ENCODE measurements at places on chromosomes 2 and 18.

DNA sequence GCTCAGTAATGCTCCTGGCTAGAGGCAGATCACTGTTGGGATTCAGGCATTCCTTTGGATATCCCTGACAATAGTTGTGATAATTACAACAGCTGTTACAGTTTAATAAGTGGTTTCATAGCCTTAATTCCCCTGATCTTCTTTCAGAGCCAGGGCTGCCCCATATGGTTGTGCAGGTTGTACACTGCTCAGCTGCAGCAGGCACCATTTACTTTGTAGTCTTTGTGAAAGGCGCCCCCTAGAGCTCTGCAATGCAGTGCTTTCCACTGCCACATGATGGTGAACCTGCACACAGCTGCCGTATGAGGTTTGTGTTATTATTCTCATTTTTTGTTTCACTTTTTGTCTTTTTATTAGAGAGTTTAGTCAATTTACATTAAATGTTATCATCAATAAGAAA lies 239.1 kb downstream of the KCNS3 start:
- DNase-seq = no peak

DNA sequence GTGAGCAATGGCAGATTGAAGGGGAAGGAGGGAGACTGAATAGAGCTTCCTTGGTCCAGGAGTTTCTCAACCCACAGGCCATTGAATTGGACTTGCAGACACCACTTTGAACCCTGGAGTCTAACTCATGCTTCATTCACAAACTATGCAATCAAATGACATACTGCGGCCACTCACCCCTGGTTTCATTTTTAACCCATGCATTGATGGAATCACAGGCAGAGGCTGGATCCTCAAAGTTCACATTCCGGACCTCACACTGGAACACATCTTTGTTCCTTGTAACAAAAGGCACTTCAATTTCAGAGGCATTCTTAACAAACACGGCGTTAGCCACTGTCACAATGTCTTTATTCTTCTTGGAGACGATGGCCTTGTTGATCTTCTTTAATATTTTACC lies 40.7 kb downstream of the MRPL44 start:
- DNase-seq = no peak

DNA sequence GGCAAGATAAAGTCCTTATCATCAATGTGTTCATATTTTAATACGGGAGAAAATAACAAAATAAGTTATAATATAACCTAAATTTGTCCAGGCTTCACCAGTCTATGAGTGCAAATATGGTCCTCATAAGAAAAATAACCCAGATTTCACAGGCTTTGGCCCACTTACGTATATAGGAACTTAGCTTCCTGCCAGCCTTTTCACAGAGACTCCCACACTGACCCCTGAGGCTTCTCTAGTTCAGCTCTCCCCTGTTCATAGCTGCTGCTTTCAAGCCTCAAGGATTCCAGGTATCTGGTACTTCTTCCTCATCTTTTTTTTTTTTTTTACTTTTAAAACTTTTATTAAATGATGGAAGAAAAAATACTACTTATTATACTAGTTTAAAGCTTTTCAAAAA lies 74.9 kb upstream of the PELI1 start:
- DNase-seq = no peak

DNA sequence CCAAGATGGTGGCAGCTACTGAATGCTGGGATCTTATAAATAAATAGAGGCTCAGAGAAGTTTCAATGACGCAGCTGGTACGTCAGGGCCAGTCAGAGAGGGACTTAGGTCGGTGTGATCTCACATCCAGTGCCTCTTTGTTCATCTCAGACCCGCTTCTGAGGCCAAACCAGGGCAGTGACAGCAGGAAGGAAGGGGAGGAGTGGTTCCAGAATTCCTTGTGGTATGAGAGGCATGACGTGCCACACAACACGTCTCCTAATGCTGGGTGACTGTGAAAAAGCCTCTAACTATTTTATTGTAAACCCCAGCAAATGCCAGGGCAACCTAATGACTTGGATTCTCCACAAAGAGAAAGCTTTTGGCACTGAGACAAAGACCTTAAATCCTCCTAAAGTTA lies 423.3 kb downstream of the LPIN1 start:
- peak; percentile 20 for DNase-seq

DNA sequence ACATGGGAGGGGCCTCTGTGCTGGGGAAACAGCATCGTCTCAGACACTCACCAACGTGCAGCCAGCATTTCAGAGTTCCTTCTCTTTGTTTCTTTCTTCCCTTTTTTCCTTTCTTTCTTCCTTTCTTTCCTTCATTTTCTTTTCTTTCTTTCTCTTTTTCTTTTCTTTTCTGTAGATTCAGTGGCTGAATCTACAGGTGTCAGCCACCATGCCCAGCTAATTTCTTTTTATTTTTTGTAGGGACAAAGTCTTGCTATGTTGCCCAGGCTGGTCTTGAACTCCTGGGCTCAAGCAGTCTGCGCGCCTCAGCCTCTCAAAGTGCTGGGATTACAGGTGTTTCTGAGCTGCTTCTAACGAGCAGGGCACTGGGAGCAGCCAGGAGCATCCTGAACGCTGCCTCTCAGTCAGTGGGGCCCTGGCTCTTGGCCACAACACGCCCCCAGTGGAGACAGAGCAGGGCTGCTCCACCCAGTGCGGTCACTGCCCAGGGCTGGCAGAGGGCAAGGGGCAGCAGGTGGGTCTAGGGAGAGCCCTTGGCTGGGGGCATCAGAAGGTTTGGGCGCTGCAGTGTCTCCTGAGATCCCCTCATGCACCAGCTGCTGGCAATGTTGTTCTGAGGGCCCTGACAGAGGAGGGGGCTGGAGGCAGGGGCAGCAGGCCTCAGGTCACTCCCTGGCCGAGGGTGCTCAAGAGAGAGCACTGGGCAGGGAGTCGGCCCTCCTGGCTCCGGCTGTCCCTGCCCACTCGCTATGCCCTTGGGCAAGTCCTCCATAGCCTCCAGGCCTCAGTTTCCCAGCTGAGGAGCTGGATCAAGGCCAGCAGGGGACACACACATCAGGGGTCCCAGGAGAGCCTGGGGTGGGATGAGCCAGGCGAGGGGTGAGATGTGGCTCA lies 4.7 kb upstream of the KLHL30 start:
- no peak for DNase-seq

DNA sequence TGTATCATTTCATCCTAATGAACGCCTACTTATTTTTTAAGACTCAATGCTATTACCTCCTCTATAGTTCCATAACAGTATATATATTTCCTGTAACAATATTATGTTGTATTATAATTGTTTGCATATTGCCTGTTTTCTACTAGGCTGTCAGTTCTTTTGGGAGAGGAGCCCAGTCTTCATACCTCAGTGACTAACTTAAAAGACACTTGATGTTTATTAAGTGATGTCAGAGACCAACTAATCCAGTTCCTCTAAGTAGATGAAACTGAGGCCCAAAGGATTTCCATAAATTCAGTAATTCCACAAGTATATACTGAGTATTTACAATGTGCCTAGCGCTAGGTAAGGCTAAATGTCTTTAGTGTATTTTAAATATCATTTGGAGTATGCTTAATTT lies 48.9 kb upstream of the AAK1 start:
- no peak for DNase-seq

DNA sequence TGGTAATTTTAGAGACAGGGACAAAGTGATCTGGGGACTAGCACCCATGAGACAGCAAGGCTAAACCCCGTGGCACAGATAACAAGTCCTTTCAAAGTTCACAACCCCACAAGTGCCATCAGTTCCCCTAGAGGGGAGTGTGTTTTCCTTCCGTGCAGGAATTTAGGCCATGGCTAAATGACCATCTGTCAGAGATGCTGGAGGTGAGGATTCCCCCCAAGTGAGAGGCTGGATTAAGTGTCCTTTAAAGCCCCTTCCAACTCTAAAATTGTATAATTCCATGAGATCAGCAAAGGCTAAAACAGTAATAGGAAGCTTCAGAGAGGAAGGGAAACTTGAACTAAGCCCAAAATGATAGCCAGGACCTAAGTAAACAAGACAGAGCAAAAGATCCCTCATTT lies 8.7 kb downstream of the FEZ2 start:
- DNase-seq = no peak
